ENCODE measurements at places on chromosomes 5 and 9.

DNA sequence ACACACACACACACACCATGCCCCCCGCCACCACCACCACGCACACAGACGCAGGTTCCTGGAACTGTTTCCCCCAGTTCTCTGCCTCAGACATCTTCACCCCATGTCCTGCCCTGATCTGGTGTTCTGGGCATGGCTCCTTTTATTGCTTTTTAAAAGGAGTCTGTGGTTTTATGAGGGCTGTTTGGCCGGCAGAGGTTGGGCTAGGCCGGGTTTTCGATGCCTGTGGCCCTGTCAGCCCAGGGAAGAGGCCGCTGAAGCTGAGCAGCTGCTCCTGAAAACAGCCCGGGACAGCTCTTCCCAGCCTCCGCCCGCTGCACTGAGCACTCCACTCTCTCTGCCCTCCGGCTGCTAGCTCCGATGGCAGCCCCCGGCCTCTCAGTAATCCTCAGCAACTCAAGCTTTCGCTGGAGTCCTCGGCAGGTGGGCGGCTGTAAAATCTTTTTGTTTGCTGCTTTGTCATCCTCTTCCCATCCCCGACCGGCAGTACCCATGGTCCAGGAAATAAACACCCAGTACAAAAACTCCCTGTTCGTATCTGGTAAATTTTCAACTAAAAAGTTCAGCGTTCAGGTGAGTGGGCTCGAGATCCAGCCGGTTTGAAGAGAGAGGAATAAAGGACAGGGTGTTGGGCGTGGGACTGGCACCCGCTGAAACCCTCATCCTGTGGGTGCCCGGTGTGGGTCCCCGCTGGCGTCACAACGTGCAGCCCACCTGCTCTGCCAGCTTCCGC is 103.0 kb upstream of the ERCC6L2 start:
- peak; percentile 83 for DNase-seq

GRCh38 chr9:15714746-15715145 is 161.9 kb downstream of the CCDC171 start:
- no peak for DNase-seq

GRCh38 chr9:86741311-86742208 is 205.7 kb downstream of the GAS1 start:
- DNase-seq = no peak

- peak; percentile 85 for DNase-seq
These were observed 9.3 kb downstream of the OBP2B start for GRCh38 chr9:133199648-133200321.

DNA sequence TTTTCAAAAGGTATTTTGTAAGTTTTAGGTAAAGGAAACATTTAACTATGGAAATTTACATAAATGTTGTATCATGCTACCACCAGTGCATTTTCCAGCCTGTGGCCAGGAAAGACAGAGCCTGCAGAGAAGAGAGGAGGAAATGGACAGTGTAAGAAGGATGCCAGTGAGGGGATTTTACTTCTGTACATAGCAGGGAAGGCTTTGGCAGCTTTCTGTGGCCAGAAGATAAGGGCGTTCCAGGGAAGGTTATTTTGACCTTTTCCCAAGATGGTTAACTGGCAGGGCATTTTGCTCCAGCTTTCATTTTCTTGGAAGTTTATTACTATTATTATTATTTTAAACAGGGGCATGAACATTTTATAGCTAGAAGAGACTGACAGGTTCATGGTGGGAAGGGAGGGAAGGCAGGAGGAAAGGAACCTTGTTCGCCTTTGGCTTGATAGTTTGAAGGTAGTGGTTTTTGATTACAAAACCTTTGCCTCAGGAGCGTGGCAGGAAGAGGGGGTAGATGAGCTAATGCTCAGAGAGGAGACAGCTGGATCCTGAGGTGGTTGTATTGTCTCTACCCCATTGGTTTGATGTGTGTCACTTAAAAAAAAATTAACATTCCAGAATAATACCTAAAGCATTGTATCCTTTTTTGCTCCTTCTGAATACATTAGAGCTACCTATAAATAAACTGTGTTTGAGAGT is 4.1 kb downstream of the ISOC1 start:
- DNase-seq = no peak
